ENCODE measurements at places on chromosomes 12 and 14. TPM values are rescaled to one million over a fixed set of nuclear protein-coding genes. Genes with fewer than 3 reads are reported as not detected.

- DNase-seq = no peak
Measured at GRCh38 chr14:21083565-21084325, 13.6 kb downstream of the ARHGEF40 start.

DNA sequence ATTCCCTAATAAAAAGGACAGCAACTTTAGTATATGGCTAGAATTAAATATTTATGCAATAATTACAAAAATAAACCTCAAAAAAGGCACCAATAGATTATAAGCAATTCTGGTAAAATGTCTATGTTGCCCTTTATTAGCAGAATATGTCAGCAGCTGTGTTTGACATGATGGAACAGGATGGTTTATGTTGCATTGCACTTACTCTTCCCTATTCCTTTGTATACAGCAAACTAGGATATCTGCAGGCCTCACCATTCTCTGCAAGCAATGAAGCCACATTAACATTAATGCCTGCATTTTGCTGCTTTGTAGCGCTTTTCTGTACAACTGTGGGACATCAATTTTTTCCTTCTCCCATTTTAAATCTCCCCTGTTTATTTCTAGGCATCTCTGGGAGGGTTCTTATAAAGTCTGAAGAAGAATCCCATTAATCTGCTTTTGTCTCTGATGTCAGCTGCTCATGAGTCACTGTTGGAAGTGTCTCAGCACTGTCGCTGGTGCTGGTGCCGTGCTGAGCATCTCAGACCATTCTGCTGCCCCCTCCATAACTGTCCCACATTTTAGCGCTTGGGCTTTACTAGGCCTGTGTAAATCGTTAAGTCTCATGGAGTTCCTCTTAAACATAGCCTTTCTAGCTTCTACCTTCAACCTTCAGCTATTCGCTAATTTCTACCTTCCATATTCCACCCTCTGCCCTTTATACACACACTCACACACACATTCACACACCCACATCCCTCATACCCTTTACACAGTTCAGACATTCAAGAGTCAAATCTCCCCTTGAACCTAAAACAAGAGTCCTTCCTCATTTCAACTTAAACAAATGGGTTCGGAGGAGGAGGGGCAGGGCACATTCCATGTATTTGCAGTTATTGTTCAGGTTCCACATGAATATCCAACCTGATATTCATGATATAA, 64.4 kb upstream of the TRHDE start:
- no peak for DNase-seq

DNA sequence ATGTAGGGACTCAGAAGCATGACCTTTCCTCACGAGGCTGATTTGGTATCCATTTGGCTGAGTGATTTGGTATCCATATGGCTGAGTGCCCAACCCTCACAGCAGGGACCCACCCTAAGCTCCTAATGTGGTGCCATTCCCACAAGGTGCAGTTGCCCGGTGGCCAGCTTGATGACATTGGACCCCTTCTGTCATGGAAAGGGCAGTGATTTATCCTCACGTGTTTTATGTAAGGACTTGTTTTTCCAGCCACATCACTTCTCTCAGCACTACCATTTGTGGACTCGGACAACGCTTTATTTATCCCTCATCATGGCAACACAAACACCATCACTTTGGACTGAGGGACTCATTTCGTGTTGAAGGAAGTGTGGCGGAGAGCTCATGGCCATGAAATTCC, 8.5 kb upstream of the CDC42BPB start:
- no peak for DNase-seq

DNA sequence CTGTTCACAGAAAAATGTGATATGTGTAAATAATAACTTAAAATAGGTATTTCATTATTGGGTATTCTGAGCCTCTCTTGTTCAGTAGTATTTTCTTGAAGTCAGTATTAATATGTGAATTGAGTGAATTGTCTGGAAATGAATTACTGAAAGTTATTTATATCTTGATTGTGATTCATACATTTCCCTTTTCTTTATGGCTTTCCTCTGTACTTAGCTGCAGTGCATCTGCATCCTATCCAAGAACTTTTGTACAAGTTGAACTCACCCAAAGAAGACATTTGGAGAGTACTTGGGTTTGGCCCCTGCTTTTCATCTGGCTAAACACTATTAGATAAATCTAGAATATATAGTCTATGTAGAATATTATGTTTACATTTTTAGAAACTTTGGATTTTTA, 326.0 kb downstream of the RAD51B start:
- no peak for DNase-seq

- DNase-seq = no peak
Measured at GRCh38 chr12:56683-57346, 9.8 kb upstream of the IQSEC3 start.

DNA sequence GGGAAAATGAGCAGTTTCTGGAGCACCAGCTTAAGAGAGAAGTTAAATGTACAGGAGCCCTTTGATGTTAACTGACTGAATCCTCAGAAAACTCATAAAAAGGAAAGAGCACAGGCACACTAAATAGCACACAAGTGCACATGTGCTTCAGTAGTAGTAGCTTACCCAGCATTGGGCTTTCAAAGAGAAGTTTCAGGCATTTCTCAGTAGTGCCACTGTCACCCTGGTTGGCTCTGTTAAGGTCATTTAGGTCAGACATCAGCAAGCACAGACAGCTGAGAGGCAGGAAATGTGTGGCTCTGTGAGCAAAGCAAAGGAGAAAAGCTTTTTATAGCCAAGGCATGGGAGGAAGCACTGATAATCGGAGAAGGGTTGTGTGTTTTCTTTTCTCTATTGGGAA, 96.3 kb upstream of the HIF1A start:
- DNase-seq = no peak

DNA sequence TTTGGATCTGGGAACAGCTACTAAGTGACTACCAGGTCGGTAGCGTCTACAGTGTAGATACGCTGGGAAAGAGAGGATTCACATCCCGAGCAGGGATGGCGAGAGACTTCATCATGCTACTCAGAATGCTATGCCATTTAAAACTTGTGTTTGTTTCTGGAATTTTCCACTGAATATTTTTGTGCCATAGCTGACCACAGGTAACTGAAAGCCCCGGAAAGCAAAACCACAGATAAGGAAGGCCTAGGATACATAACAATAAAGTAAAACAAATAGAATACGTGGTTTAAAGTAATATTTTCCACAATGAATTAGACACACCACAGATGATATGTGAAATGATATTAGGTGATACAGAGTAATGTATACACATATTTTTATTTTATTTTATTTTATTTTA, 7.9 kb upstream of the HCAR1 start:
- DNase-seq = no peak

GRCh38 chr12:76571256-76571655, 11.7 kb upstream of the OSBPL8 start:
- no peak for DNase-seq

GRCh38 chr12:88552610-88553079, 27.6 kb downstream of the KITLG start:
- no peak for DNase-seq

GRCh38 chr12:57483466-57483865, 3.8 kb upstream of the ARHGAP9 start:
- DNase-seq = no peak

GRCh38 chr12:49189731-49190716, 1.1 kb upstream of the TUBA1A start:
- DNase-seq = no peak

GRCh38 chr12:83690465-83690864, 1003.8 kb downstream of the TMTC2 start:
- DNase-seq = no peak

The ANO2 gene
- total RNA-seq = 4.2 TPM

The LRP1-AS gene
- total RNA-seq = not detected

The AMN gene
- 3.2 TPM for total RNA-seq

The GPX2 gene
- total RNA-seq = 342 TPM

The APAF1 gene
- total RNA-seq = 19.2 TPM

The LMNTD1 gene
- total RNA-seq = not detected

The IQSEC3 gene
- total RNA-seq = 4.3 TPM

The GPD1 gene
- total RNA-seq = 1.7 TPM

The SDSL gene
- total RNA-seq = 17.4 TPM

Measured in ureter (tissue), 1 donor.